ENCODE measurements at places on chromosomes 3 and 15.

GRCh38 chr15:79116771-79117170, 26.2 kb upstream of the RASGRF1 start:
- DNase-seq: no peak

- no peak for DNase-seq
Measured at GRCh38 chr3:149579838-149580542, 77.8 kb downstream of the WWTR1 start.

GRCh38 chr15:69979783-69980182, 117.9 kb downstream of the TLE3 start:
- DNase-seq: no peak

DNA sequence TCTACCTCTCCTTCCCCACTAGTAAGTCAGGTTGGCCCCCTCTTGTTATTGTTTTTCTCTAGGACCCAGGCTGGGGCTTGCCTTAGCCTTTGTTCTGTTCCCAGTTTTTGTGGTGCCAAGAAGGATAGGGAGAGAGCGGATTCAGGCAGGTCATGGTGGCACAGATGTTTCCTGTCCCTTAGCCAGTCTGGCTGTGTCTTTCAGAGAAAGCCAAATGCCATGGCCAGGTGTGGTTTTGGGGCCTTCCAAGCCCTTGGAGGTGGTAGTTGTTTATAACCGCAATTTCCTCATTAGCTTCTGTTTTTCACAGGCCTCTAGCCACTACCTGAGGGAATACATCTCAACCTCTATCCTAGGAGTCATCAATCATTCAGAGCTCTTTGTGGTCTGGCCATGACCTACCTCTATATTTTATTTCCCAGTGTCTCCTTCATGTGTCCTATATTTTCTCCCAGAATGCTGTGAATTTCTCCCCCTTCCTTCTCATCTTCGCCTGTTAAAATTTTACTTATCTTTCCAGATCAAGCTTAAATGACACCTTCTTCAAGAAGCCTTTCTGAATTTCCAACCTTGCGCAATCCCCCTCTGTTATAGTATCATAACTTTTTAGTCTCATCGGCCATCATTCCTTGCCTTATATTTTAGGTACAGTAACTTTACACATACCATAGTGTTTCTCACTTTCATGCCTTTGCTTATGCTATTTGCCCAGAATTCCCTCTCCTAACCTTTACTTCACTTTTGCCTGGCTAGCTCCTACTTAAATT, 38.2 kb downstream of the TIMP4 start:
- DNase-seq: no peak

- no peak for DNase-seq
Measured at GRCh38 chr3:50130436-50130835, 24.7 kb upstream of the SEMA3F start.

Measured in CD4-positive, alpha-beta T cell treated with Interleukin-21 for 1 hour (primary cell).